ENCODE measurements at places on chromosomes 1 and 21.

GRCh38 chr1:10649517-10650201, 146.8 kb downstream of the CASZ1 start:
- DNase-seq: no peak

- no peak for DNase-seq
Observed at GRCh38 chr1:24547195-24547594, 8.7 kb upstream of the NCMAP start.

DNA sequence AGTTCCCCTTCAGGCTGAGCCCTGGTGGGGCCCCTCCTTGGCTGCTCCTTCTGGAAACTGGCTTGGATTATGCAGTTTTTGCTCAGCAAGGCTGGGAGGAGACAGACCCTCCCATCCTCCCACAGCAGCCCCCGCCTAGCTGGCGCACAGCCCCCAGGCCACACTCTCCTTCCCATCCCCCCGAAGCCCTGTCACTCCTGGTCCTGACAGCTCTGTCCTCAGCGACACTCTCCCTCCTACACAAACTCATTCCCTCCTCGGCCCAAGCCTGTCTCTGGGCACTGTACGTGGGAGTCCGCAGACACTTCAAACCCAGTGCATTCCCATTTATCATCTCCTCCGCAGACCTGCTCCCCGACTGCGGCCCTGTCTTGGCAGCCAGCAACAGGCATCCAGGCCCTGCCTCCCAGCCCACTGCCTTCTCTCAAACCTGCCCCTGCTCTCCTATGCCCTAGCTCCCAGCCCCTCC, 25.0 kb upstream of the EPHB2 start:
- DNase-seq: no peak

DNA sequence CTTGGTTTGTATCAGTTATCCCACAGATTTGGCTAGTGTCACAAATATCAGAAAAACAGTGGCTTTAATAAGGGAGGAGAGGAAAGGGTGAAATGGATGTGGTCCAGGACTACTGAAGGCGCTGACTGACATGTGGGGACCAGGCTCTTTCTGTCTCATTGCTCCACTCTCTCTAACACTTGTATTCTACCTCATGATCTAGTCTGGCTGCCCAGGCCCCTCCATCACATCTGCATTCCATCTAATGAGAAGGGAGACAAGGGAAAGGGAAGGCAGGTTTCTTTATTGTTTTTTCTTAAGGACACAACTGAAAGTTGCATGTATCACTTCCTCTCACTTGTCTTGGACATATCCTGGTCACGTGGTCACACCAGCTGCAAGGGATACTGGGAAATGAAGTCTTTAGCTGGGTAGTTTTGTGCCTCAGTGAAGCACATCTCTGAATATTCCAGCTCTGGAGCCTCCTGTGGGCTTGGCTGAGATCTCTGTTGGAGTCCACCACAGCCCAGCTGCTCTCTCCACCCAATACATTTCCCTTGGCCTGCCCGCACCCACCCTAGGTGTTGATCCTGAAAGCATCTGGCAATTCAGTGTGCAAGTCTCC, 42.0 kb upstream of the PADI2 start:
- peak; percentile 50 for DNase-seq

Data from GM12865 (cell line).